ENCODE measurements at places on chromosomes 3 and 15. TPM values are rescaled to one million over a fixed set of nuclear protein-coding genes. Genes with fewer than 3 reads are reported as not detected.
A peak's percentile ranks its signal among the peaks of the same experiment; 100 is the strongest.

DNA sequence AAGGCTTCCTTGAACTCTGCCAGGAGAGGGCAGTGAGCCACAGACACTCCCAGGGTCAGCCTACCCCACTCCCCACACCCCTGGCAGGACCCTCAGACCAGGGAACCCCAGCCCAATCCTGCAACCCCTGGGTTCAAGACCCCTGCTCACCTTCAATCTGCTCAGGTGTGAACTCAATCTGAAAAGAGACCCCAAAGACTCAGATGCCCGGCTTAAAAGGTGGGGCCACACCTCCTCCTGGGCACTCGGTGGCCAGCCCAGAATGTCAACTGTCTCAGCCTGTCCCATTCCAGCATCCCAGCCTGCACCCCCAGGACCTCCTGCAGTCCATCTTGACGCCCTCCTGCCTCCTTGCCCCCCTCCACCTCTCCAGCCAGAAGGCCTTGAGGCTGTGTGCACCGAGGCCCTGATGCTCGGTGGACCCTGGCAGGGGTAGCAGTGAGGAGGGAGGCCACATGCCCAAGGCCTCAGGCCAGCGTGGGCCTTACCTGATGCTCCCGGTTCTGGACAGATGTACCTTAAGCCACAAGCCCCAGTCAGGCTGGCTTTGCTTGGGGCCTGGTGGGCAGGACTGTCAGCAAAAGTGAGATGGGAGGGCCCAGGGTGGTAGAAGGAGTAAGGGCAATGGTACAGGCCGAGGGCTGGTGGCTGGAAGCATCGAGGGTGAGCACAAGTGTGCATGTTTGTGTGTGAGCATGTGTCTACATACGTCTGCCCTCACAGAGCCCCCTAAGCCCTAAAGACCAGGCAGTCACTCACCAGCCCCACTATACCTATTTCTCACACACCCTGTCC is 2.2 kb downstream of the MYL3 start:
- no peak for DNase-seq

ANKDD1A gene
- total RNA-seq: 2.2 TPM

DNA sequence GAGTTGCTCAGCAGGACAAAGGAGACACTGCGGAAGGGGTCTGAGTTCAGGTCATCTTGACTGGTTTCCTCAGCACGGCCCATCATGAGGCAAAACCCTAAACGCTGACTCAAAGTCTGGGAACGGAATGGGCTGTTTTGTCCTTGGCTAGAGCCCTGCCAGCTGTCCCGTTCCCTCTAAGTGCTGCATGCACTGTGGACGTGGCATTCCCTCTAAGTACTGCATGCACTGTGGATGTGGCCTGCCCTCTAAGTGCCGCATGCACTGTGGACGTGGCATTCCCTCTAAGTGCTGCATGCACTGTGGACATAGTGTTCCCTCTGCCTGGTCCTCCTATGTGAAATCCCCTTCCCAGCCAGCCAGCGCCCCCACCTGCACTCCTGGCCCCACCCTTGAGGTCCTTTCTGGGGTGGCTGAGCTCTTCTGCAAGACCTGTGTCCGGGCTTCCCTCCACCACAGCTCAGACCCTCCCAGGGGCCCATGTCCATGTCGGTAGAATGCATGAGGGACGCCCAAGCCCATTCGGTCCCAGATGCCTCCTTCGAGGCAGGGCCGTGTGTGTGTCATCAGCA is 36.7 kb downstream of the TM2D3 start:
- peak; percentile 71 for DNase-seq

GRCh38 chr3:178712247-178712646 is 176.0 kb downstream of the KCNMB2 start:
- DNase-seq: no peak

CCDC66 gene
- total RNA-seq: 12.5 TPM

SH2D7 gene
- not detected for total RNA-seq

- DNase-seq: peak; percentile 77
Observed at GRCh38 chr3:192727032-192727847, at the start of gene FGF12. FGF12 (minus strand) TSS chr3:192727541.

- DNase-seq: no peak
Observed at GRCh38 chr3:123618076-123618708, 33.3 kb upstream of the HACD2 start.

- no peak for DNase-seq
Observed at GRCh38 chr3:111684640-111685039, 89.5 kb upstream of the ZBED2 start.

DNA sequence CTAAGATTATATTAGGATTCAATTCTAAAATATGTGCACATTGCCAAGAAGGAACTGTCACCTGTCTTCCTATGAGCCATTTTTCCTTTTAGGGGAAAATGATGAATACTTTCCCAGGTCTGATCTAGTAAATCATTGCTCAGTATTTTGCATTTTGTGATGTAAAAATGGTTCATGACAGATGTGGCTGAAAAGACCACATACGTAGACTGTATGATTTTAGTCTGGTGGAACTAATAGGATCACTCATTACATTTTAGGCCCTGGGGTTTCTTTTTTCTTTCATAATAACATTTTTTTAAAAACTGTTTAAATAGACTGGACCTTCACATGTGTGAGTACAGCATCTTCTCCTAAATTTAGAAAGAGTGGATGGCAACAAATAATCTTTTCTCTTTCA is 201.7 kb upstream of the MLF1 start:
- no peak for DNase-seq

- no peak for DNase-seq
Observed at GRCh38 chr3:142915636-142916035, 26.8 kb upstream of the PCOLCE2 start.

- peak; percentile 73 for DNase-seq
Observed at GRCh38 chr3:184186184-184186901, at the start of gene ABCF3. ABCF3 (plus strand) TSS chr3:184186199; CDS start chr3:184186208, 9 bp downstream.

GRCh38 chr3:28376424-28376823 is 27.8 kb upstream of the AZI2 start:
- DNase-seq: no peak

TMEM207 gene
- total RNA-seq: not detected

DNA sequence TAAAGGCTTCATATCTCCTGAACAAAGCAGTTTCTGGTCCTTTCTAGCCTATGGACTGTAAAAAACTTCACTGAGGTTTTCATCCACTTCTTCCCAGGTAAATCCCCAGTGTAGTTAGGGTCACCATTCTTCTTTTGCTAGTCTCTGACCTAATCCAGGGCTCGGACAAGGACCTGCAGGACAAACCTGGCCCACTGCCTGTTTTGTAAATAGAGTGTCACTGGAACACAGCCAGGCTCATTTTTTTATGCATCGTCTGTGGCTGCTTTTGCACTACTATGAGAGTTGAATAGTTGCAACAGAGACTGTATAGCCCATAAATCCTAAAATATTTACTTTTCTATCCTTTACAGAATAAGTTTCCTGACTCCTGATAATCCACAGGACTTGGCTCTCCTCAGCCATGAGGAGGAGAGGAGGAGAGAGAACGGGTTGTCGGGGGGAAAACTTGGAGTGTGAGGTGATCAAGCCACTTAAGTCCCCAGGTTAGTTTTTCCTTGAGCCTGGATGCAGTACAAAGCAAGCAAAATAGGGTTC is 29.0 kb downstream of the CCR3 start:
- DNase-seq: no peak

DNA sequence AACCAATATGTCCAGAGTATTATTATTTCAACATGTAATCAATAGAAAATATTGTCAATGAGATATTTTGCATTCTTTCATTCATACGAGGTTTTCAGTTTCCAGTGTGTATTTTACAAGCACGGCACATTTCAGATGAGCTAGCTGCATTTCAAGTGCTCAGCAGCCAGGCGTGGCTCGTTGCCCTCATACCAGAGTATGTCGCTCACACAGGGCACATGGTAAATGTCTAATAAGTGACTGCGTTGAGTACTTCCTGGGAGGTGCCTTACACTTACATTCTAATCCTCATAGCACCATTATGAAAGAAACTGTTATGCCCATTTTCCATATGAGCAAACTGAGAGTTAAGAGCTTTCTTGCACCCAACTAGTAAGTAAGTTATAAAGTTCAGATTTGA is 47.4 kb downstream of the TMEM266 start:
- DNase-seq: no peak

- no peak for DNase-seq
Observed at GRCh38 chr3:124258057-124258500, 266.2 kb upstream of the ROPN1 start.

GRCh38 chr3:71575433-71575832 is 8.1 kb downstream of the FOXP1 start:
- DNase-seq: no peak

DNA sequence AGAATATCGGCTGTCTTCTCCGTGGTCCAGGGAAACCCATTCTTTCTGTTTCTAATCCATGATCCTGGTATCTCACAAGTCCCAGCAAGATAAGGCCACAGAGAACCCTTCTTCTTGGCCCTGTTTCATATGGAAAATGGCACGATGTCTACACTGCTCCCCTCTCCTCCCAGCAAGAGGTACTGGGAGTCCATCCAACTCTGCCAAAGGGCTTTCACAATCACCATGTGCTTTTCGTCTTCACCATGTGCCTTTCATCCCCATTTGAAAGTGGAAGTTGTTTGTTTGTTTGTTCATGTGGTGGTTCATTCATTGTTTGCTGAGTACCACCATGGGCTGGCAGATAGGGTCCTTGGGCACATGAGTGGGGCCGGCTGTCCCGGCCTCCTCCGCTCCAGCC is 5.5 kb downstream of the ITIH3 start:
- DNase-seq: no peak

INKA1 gene
- total RNA-seq: 4.2 TPM

SENP7 gene
- total RNA-seq: 10.1 TPM

GRCh38 chr15:37678124-37678523 is 256.3 kb upstream of the TMCO5A start:
- DNase-seq: no peak

IMPG2 gene
- total RNA-seq: 0.43 TPM

- DNase-seq: no peak
Observed at GRCh38 chr15:22927761-22928160, 52.4 kb downstream of the CYFIP1 start.

DNA sequence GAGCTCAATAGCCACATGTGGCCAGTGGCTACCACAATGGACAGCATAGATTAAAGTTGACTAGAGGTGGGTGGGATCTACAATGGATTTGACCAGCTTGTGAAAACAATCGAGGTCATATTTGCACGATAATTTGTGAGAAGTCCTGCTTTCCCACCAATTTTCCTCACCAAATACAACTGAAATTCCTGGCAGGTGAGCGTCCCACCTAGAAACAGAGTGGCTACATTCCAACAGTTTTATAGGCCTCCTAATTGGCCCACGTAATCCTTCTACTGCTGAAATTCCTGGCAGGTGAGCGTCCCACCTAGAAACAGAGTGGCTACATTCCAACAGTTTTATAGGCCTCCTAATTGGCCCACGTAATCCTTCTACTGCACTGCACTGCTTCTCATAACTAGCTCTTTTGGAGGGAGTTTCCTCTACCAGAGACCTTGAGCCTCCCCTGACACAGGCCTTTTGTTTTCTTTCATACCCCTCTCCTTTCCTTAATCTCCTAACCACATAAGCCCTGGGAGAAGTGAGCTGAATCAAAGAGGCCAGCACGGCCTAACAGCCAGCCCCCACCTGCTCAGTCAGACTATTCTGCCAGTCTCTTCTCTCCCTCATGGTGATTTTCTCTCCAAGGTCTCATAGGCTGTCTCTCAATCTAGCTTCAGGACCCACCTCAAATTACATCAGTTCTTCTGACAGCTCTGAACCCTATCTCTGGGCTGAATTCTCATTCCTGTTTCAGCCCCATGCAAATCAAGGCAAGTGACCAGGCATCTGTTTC is 80.2 kb downstream of the BFSP2 start:
- no peak for DNase-seq

USP19 gene
- 49.3 TPM for total RNA-seq

LEKR1 gene
- 0.20 TPM for total RNA-seq

CKMT1A gene
- total RNA-seq: 1.9 TPM

DNA sequence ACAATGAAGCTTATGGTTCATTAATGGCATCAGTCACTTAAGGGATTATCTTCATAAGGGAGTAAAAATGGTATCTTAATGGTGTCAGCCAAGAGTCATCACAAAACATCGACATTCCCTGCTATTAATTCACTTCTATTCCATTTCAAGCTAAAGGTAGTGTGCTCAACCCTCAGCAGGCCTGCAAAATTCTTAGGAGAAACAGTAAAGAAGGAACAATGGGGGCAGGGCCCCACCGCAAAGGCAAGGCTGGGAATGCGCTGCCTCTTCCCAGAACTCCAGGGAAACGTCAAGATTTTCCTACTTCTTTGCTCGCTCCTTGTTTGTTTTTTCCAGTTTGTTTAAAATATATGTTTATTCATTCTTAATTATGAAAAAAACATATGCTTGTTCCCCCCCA is 187.3 kb upstream of the TSC22D2 start:
- no peak for DNase-seq

- DNase-seq: no peak
Observed at GRCh38 chr3:187006864-187007630, 76.7 kb downstream of the ST6GAL1 start.

- DNase-seq: no peak
Observed at GRCh38 chr3:10876661-10877060, 60.6 kb downstream of the SLC6A11 start.

CLDN16 gene
- not detected for total RNA-seq

DNA sequence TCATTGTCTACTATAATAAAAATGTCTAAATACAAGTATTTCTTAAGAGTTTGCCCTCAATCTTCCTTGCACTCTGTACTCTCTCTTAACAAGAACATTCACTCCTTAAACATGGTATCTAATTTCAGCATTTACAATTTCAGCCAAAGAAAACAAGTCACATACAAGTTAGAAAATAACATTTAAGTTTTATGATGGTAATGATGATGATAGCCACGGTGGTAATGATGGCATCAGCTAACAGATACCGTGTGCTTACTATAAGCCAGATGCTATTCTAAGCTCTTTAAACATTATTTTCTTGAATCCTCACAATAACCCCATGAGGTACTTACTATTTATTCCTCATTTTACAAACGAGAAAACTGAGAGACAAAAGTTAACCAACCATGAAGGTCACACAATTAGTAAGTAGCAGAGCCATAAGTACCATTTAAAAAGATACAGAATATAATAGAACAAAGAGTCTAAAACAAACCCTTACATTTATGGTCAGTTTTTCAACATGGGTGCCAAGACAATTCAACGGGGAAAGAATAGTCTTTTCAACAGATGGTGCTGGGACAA is 7.4 kb downstream of the SPICE1 start:
- DNase-seq: no peak

SEMA3G gene
- total RNA-seq: 12.6 TPM

FMN1 gene
- 2.4 TPM for total RNA-seq

GRCh38 chr3:188940573-188940932 is 231.2 kb upstream of the TPRG1 start:
- DNase-seq: no peak

Data from right atrium auricular region (tissue), 2 donors.